ENCODE measurements at places on chromosomes 5 and 9.

DNA sequence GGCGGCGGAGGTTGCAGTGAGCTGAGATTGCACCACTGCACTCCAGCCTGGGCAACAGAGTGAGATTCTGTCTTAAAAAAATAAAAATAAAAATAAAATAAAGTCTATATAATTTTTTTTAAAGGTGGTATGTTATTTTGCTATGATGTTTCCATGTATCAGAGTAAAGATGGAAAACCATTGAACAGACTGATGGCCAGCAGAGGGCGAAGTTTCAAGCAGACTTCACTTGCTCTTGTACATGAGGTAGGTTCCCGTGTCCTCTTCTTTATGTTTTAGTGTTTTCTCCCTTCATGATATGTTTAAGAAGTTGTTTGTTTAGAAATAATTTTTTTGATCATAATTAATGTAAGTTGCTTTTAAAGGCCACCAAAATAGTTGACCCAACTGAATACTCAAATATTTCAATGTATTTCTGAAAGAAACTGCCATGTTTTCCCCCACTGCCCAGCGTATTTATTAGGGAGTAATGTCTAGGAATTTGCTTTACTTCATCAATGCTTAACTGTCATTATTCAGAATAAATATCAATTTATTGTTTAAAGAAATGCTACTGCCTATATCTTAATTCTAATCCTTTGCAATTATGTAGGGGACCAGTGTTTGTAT, 146.4 kb downstream of the HACD4 start:
- peak; percentile 52 for DNase-seq

DNA sequence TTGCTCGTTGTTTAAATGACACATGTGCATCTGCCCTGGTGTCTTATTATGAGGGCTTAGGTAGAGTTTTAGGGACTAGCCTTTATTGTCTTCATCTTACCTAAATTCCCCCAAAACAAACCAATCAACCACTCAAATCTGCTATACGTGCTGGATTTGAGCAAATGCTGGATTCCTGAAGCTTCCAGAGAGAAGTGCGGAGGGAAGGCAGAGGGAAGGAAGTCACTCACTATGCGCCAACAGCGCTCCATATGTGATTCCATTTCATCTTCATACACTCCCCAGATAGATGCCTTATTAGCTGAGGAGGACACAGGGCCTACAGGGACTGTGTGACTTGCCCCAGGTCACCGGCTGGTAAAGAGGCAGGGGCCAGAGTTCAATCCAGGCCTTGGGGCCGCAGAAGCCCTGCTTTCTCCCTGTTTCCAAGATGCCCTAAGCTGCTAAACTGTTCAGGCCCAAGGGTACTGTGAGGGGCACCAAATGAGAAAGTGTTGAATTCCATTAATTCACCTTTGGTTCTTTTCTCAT, 63.5 kb downstream of the OTULIN start:
- DNase-seq: no peak

- DNase-seq: no peak
Observed at GRCh38 chr5:34928267-34928666, 1.1 kb upstream of the DNAJC21 start.

GRCh38 chr5:57577432-57578175, 95.0 kb upstream of the ACTBL2 start:
- DNase-seq: no peak

DNA sequence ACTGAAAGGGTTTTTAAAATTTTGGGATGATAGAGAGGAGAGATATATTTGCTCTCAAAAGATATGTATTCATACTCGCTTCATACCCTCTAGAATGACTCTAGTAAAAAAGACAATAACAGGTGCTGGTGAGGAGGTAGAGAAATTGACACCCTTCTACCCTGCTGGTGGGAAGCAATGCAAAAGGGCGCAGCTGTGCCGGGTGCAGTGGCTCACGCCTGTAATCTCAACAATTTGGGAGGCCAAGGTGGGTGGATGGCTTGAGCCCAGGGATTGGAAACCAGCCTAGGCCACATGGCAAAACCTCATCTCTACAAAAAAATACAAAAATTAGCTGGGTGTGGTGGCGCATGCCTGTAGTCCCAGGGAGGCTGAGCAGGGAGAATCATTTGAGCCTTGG, 33.9 kb upstream of the NXNL2 start:
- no peak for DNase-seq

DNA sequence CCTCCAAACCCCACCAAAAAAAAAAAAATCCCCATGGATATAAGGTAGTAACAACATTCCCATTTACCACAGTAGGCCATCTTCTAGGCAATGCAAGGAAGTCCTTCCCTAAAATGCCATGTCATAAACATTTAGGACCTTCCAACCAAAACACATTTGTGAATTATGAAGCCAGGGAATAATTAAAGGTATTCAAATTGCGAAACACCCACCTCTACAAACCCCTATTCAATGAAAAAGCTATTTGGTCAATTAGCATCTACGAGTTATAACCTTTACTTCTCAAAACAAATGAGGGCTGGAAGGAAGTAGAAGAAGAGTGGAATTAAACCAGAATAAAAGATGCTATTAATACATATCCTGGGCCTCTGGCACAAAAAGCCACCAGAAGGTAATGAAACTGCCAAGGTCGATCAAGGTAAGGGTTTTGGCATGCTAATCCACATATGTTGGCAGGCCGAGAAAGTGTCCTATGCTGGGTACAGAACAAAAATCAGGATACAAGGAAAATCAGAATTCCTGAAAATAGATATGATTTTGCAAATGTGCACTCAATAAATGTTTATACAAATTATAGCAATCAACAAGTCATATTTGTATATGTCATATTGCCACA, 47.7 kb downstream of the MTMR12 start:
- no peak for DNase-seq

- DNase-seq: no peak
Observed at GRCh38 chr5:177468685-177469628, 4.5 kb downstream of the DBN1 start.

DNA sequence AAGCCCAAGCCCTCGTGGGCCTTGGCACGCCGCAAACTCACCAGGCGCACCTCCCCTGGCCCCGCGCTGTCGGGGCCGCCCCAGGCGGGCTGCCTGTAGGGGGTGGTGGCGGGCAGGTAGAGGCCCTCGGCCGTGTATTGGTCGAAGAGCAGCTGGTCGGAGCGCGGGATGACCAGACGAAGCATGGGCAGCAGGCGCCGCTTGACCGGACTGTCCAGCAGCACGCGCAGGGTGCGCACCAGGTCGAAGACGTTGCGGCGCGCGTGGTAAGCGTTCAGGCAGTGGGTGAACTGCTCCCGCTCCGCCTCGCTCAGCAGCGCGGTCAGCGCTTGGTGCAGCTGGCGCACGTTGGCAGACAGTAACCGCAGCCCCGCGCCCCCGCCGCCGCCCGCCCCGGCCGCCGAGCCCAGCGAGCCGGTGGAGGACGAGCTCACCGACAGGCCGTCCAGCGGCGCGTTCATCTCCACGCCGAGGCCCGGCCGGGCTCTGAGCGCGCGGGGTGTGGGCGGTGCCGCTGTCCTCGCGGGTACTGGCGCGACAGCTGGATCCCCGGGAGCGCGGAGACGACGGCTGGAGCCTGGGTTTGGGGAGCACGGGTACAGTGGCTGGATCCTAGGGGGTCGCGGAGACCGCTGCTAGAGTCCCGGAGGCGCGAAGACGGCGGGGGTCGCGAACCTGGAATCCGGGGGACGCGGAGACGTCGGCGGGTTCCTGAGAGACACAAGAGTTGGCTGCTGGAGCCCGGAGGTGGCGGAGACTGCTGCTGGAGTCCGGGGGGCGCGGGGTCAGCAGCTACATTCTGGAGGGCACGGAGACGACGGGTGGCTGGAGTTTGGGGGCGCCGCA, 709 bp downstream of the WHRN start:
- no peak for DNase-seq

- no peak for DNase-seq
Observed at GRCh38 chr5:168656633-168657032, 77.5 kb upstream of the PANK3 start.

DNA sequence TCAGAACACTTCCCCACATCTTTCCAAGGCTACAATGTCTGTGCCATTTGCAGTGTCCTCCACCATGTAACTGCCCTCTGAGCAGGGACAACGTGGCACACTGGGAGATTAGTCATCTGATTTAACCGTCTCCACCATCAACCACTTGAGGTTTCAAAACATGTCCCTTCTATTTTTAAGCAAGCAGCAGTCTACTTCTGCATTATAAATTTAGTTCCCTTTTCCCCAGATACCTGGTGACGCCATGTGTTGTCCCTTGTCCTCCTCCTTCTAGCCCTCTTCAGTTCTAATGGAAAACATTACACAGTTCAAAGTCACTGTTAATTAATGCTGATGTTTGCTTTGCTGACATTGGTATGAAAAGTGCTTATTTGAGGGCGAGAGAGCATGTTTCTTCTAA, 52.8 kb downstream of the ATP10B start:
- DNase-seq: no peak

All from activated CD4-positive, alpha-beta T cell treated with anti-CD3 and anti-CD28 coated beads, Interleukin-10, Interleukin-2, amounts not matched to agents 100 ng/mL and 50 ng/mL, durations not matched to agents 16 hours and 8 hours (primary cell).